ENCODE measurements at places on chromosomes 12 and 14.

GRCh38 chr14:101175731-101176534 lies 272.4 kb upstream of the RTL1 start:
- DNase-seq = no peak

GRCh38 chr12:46661110-46661845 lies 164.5 kb downstream of the SLC38A4 start:
- DNase-seq = no peak

DNA sequence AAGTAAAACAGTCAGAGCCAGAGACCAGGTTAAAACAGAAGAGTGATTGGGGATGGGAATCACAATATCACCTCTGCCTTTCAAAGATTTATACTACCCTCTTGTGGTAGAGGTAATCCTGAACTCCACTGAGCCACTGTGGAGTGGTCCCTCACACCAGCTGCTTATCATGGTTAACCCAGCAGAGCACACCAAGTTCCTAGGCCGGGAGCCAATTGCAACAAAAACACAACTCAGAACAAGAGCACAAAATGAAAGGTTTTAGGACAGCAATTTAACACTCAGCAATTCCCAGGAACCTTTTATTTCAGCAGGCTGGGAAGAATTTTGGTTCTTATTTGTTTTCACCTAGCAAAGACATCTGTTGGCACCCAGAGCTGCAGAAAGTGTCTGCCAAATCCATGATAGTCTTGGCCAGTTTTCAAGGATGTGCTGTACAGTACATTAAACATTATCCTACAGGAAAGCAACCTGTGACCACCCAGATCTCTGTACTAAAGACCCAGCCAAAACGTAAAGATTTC lies 220.5 kb upstream of the ATXN7L3B start:
- no peak for DNase-seq

DNA sequence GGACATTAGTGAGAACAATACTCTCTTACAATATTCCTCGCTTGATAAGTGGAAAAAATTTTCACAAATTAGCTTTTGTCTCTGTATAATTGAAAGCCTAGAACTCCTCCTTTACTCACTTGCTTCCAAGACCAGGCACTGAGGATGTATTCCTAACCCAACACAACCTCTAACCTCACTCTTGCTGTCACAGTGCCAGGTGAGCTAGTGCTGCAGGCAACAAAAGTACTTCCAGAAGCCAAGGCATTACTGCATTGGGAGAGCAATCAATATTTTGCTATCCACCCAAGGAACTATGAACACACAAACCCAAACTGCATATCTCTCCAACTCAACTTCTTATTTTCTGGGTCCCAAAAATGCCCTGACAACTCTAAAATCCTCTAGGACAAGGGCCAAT lies 1081.0 kb downstream of the VRK1 start:
- DNase-seq = no peak

Measured in NK-92 treated with Interleukin-12 subunit alpha and Interleukin-12 subunit beta, amount 100 ng/mL, for 24 hours (cell line).